ENCODE measurements at places on chromosomes 12 and 14.
A peak's percentile ranks its signal among the peaks of the same experiment; 100 is the strongest.

DNA sequence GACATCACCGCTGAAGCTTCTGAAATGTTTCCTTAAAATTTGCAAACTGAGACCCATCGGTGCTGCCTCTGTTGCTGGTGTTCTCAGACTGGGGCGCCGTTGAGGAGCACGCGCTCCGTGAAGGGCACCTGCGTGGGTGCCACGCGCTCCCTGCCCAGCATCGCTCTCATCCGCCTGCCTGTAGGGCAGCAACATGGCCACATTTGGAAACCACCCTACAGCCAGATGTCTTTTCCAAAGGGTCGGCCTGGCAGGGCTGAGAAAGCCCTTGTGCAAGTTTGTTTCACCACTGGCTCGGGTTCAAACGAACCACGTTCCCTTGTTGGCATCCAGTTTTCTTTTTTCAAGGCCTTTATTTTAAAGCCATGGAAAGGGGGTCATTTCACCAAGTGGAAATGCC is 13.9 kb downstream of the ADGRD1 start:
- no peak for DNase-seq

DNA sequence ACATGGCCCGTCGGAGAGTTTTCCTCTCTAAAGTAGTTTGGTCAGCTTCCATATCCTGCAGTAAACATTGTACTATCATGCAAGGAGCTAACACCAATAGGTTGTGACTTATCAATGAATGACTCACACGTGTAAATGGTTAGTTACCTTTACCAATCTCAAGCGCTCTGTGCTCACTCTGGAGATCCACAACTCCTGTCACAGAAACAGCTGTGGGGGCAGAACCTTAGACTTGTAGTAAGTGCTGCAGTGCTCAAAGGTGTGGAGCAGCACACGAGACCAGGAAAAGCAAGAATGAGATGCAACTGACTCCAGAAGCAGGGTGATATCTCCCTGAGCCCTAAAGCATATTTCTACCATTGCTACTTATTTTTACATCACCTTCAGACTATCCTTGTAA is 73.7 kb upstream of the KCNJ8 start:
- DNase-seq = no peak

- no peak for DNase-seq
Observed at GRCh38 chr12:23005387-23005786, 380.4 kb downstream of the ETNK1 start.

- peak; percentile 9 for DNase-seq
Observed at GRCh38 chr14:75389679-75390078, 38.1 kb upstream of the JDP2 start.

GRCh38 chr14:106346534-106347290 is 820.3 kb downstream of the TMEM121 start:
- DNase-seq = no peak

DNA sequence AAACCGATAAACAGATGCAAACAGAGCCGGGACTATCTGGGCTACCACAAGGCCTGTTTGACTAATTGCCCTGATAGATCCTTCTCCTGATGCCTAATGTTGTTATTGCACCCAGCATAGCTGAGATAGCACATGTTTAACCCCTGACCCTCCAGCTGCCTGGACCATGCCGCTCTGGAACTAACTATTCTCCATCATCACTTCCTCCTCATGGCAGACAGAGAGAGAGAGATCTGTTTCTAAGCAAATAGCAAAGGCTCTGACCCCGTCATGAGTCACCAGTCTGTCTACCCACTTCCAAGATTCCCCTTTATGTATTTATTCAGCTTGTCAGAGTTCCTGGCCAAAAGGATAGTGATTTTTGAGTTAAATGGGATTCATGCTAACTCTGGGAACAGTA is 58.2 kb upstream of the FLRT2 start:
- peak; percentile 92 for DNase-seq

GRCh38 chr12:7289743-7290142 is 14.1 kb upstream of the ACSM4 start:
- no peak for DNase-seq

Data from HFF-Myc (cell line).